ENCODE measurements at places on chromosomes 2 and 18.

GRCh38 chr2:140349695-140350094 is 1569.5 kb upstream of the NXPH2 start:
- H3K27ac ChIP-seq: no peak overlapping the region
- no peaks in the 10 kb centered on the region for H3K36me3 ChIP-seq
- H3K4me1 ChIP-seq: no peaks in the 10 kb centered on the region
- H3K27me3 ChIP-seq: no peaks in the 10 kb centered on the region

DNA sequence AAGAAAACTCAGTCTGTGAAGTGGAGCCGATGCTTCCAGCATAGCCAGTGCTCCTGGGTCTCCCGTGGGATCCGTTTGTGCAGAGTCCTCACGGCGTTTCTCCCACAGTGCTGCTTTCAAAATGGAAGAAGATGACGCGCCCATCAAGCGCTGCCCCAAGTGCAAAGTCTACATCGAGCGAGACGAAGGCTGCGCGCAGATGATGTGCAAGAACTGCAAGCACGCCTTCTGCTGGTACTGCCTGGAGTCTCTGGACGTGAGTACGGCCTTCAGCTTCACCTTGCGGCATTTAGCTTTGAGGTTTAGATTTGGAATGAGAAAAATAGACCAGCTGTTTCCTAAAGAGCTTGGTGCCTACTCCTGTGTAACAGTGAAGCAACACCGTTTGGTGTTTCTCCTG is 107.0 kb downstream of the RNF144A start:
- peak overlapping the region; percentile 70 for H3K27ac ChIP-seq
- peak; percentile 66 for DNase-seq
- H3K4me1 ChIP-seq: peaks cover 41% of the 10 kb centered on the region
- H3K36me3 ChIP-seq: no peaks in the 10 kb centered on the region
- no peaks in the 10 kb centered on the region for H3K27me3 ChIP-seq

DNA sequence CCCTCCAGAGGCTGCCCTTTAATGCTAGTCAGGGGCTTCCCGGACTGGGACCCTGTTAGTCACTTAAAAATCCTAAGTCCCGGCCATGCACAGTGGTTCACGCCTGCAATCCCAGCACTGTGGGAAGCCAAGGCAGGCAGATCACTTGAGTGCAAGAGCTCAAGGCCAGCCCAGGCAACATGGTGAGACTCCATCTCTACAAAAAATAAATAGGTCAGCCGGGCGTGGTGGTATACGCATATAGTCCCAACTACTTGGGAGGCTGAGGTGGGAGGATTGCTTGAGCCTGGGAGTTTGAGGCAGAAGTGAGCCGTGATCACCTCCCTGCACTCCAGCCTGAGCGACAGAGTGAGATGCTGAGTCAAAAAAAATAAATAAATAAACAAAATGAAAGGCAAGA is 17.2 kb upstream of the KCNG2 start:
- H3K4me3 ChIP-seq: no peak overlapping the region
- H3K36me3 ChIP-seq: no peaks in the 10 kb centered on the region
- no peaks in the 10 kb centered on the region for H3K27me3 ChIP-seq
- no peaks in the 10 kb centered on the region for H3K4me1 ChIP-seq
- no peak for DNase-seq

DNA sequence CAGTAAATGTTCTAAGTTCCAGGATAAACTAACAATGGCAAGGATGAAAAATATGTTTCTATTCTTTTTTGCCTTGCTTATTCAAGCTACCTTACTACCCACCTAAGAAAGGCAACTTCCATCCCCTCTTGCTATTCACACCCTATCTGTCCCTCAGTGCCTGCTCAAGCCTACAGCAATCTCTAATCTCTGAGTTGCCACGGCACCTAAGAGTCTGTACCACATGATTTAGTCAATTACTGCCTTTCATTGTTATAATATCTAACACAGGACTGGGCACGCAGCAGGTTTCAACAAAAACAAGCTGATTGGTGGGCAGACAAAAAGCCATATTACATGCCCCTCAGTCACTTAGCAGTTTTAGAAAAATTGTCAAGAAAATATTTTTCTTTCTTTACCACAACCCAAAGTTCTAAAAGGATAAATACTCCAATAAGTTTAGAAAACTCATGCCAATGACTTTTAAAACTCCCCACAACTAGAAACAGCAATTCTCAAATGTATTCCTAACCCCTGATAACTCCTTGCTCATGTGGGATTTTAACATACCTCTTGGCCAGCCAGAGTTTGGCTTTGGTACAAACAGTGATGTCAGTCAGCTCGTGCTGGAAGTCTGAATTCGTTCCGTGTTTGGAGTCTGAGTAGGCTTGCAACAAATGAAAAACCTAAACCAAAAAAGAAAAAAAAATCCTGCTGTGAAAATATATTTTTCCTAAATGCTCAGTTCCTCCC is 117.3 kb upstream of the ZFP36L2 start:
- no peaks in the 10 kb centered on the region for H3K27me3 ChIP-seq
- peaks cover 17% of the 10 kb centered on the region for H3K4me1 ChIP-seq
- H3K27ac ChIP-seq: peak overlapping the region; percentile 62
- H3K4me3 ChIP-seq: no peak overlapping the region

DNA sequence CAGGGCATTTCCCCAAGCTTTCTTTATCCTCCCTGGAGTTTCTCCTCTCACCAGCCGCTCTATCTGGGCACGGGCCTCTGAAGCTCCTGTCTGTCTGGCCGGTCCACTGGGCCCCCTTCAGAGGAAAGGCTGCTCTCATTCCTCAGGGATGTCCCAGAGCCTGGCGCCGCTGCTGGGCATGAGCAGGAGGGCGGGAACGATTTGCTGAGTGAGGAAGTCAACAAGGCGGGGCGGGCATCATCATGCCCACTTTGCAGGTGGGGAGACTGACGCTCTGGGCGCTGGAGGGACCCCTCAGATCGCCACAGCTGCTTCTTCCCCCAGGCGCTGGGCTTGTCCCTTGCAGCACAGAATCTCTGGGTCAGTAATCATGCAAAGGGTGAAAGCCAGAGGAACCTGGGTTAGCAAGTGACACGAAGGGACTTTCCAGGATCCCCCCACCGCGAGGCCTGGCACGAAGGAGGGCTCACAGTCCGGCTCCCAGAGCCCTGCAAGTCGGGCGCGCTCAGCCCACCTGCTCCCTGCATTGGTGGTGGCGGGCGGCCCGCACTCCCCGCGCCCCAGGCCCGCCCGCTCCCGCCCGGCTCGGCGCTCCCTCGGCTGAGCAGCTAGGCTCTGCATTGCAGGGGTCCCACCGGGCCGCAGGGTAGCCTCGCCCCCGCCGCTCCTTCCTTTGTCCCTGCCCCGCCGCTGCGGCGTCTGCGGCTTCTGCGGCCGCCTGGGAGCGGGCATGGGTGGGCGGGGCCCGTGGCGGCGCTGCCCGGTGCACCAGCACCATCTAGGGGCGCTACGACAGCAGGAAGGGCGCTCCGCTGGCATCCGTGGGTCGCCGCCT is 157.8 kb downstream of the CYRIA start:
- peak overlapping the region; percentile 54 for H3K4me3 ChIP-seq
- H3K36me3 ChIP-seq: no peaks in the 10 kb centered on the region

Measured in pancreas (tissue), 10 donors.